ENCODE measurements at places on chromosomes 16 and 17.

GRCh38 chr16:55100100-55100499, 169.4 kb downstream of the IRX5 start:
- peak; percentile 98 for DNase-seq

DNA sequence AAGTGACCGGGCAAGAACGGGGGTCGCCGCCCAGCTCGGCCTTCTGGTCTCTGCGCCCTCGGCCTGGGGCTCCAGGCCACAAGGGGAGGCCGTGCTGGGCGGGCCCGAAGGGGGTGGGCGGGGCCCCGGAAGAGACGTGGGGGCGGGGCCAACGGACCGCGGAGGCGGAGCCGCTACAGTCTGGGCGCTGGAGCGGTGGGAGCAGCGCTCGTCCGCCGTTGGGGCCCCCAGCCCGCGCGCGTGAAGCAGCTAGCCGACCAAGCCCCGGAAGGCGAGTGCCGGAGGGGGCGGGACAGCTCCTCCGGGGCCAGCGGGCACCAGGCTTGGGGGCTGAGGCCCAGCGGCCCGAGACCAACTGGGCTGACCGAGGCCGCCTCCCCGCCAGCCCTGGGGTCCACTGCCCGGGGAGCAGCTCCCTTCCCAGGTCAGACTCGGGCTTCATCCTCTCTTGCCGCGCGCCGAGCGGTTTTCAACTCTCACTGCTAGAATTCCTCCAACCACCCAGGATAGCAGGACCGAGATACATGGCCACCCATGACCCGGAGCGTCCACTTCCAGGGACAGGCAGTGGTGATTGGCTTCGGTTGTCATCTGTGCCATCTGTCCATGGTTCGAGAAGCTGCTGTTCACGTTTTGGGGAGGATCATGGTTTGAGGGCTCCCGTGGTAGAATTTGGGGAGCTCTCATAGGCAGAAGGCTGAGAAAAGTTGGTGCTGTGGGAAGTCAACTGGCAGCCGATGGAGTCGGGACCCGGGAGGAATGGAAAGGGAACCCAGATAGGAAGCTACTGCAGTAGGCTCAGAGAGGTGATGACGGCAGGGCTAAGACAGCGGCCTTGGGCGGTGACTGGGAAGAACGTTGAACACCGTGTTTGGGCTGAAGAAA, 44.6 kb upstream of the LCMT1 start:
- DNase-seq, result peak; percentile 73

- no peak for DNase-seq
Measured at GRCh38 chr17:39110435-39111136, 40.9 kb downstream of the PLXDC1 start.

DNA sequence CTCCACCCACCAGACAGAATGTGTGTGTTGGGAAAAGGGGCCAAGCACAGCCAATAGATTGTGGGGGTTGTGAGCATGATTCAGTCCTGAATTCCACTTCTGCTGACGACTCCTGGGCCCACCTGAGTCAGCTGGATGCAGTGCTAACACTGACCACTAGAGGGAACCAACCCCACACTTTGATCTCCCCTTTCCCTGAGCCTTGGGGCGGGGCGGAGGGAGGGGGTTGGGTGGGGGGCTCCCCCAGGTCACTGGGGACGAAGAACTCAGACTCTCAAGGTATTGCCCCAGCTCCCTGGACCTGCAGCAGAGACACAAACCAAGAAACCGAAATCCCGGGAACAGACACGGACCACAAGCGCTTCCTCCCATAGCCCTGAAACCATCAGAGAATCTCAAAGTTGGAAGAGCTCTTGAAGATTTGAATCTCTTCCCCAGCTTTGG, 621 bp upstream of the CSHL1 start:
- no peak for DNase-seq

DNA sequence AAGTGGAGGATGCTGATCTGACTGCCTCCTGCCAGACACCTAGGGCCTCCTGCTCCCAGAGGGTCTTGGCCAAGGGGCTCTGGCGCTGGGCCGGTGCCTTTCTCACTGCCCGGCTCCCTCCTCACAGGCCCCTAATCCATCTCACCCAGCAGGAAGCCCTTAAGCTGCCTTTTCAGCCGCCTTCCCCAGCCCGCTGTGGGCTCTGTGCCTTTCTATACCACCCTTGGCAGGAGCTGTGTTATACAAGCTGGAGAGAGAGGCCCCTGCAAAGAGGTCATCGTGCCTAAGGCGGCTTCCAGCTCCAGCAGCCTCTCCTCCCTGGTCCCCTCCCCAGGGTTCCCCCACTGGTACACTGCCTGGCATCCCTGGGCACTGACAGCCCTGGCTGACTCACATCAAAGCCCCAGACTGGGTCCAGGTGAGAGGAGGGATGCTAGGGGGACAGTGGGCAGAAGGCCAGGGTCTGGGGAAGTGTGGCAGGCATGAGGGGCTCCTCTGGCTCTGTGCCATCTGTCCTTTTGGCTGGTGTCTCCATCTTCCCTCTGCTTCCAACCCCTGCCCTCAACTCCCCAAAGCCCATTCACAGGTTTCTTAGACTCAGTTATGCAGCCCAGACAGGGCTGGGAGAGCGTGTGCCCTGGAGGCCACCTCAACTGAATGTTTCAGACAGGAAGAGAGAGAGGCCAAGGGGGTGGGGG, 15.3 kb upstream of the FZD2 start:
- no peak for DNase-seq
